ENCODE measurements at places on chromosomes 2 and 18.

GRCh38 chr2:185978634-185979407 is 240.2 kb downstream of the FSIP2 start:
- DNase-seq = peak; percentile 41

DNA sequence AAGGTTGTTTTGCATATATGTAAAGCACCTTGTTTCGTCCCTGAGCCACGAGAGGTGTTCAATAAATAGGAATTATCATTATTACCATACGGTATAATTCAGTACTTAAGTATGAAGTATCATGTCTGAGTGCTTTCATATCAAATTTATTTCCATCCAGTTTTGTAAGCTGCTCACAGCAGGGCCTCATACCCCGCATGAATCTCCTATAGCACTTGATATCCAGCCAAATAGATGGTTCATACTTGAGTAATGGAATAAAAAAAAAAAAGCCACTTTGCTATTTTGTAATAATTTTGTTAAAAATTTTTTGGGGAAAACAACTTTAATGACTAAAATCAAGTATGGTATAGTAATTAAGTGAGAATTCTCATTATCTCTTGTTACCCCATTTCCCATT is 160.8 kb upstream of the NOSTRIN start:
- no peak for DNase-seq

DNA sequence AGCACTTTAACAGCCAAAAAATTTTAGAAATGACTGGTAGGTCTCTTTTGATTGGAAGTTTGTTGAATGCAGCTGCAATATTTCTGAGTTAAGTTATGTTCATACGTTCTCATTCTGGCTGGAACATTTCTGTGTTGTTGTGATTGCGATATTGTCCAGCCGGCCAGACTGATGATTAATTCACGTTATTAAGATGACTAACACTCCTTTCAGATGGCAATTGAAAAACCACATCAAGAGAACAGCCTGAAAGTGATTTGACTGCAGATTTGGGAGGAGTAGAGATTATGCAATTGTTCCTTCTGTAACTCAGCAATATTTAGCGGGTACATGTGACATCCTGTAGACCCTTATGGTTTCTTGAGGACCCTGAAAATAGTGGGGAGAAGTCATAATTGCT is 133.7 kb downstream of the FBXO15 start:
- DNase-seq = peak; percentile 34

DNA sequence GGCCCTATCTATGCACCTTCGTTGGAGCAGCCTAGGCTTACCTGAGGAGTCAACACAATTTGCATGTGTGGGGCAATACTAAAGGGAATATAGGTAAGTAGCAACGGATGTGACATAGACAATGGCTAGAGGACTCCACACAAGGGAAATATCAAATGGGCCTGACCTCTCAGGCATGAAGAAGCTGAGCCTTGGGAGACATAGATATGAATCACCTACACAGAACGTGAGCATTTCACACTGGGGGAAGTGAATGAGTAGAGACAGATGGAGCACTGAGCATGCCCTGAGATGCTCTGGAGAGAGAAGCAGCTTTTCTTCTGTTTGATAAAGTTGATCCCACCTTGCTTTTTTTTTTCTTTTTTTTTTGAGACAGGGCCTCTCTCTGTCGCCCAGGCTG is 97.9 kb downstream of the ATL2 start:
- no peak for DNase-seq

GRCh38 chr2:233331536-233331935 is 22.8 kb upstream of the DGKD start:
- DNase-seq = no peak

Measured in HS-5 (cell line).